ENCODE measurements at places on chromosomes 5 and 9. TPM values are rescaled to one million over a fixed set of nuclear protein-coding genes. Genes with fewer than 3 reads are reported as not detected.

DNA sequence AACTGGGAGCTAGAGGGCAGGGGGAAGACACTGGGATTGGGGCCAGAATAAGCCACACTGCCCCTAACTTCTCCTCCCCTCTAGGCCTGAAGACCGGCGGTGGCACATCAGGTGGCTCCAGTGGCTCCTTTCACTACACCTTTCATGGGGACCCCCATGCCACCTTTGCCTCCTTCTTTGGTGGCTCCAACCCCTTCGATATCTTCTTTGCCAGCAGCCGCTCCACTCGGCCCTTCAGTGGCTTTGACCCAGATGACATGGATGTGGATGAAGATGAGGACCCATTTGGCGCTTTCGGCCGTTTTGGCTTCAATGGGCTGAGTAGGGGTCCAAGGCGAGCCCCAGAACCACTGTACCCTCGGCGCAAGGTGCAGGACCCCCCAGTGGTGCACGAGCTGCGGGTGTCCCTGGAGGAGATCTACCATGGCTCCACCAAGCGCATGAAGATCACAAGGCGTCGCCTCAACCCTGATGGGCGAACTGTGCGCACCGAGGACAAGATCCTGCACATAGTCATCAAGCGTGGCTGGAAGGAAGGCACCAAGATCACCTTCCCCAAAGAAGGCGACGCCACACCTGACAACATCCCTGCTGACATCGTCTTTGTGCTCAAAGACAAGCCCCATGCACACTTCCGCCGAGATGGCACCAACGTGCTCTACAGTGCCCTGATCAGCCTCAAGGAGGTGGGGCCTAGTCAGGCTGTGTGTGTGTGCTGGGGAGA lies 6.8 kb downstream of the DNAJB5 start:
- no peak for DNase-seq

DNA sequence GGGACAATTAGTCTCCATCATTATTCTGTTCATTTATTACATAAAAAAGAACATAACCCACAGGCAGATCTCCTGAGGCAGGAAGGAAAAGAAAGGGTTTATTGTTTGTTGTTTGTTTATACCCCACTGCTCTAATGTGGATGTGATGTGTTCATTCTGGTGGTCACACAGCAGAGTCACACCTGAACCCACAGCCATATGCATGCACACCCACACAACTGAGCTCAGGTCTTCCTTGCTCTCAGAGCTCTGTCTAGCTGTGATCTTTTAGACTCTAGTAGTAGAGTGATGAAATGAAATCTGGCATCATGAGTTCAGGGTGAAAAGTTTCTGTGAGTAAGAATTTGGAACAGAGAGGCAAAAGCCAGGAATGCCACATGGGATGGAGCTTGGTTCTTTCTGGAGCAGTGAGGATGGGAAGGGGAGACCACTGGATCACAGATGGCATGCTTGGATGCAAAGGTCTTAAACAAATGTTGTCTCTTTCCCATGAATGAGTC lies 227.0 kb downstream of the PAPPA start:
- no peak for DNase-seq

- DNase-seq: no peak
Measured at GRCh38 chr9:122314165-122314564, 49.5 kb downstream of the MRRF start.

- DNase-seq: no peak
Measured at GRCh38 chr5:175753536-175754402, 95.9 kb downstream of the HRH2 start.

- peak; percentile 70 for DNase-seq
Measured at GRCh38 chr9:34651876-34652601, at the start of gene IL11RA. IL11RA (plus strand) TSS chr9:34652185; CDS start chr9:34655218, 3,033 bp downstream.

- no peak for DNase-seq
Measured at GRCh38 chr5:179779826-179780225, 14.0 kb upstream of the LTC4S start.

- DNase-seq: no peak
Measured at GRCh38 chr9:73260506-73260905, 108.8 kb downstream of the ANXA1 start.

DNA sequence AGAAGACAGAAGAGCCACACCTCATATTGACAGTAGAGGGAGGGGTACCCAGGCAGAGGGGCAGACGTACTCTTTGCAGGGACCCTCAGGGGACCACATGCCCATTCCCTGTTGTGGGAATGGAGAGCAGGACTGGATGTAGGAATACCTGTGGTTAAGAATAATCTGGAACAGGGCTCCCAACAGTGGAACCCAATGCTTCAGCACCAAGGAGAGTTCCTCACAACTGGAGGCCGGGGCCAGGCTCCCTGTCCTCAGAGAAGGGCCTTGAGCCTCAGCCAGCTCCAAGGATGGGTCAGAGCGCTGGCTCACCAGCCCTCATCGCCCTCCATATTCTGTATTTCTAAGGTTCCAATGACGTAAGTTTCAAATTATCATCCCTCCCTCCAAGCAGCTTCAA lies 7.4 kb upstream of the SHC3 start:
- DNase-seq: no peak

- DNase-seq: no peak
Measured at GRCh38 chr5:76684756-76685519, 31.0 kb upstream of the F2R start.

DNA sequence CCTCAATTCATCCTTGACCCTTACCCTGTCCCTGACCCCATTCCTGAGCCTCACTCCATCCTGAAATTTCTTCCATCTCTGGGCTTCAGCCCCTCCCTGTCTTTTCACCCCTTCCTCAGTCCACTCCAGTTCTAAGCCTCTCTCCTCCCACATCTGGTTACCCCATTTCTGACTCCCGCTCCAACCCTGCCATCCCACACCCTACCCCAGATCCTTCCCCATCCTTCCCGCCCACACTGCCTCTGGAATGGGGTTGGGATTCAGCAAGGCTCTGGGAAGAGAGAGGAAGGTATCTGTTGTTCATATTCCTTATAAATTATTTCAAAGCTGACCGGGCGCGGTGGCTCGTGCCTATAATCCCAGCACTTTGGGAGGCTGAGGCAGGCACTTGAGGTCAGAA lies 29.9 kb upstream of the MVB12B start:
- no peak for DNase-seq

DNA sequence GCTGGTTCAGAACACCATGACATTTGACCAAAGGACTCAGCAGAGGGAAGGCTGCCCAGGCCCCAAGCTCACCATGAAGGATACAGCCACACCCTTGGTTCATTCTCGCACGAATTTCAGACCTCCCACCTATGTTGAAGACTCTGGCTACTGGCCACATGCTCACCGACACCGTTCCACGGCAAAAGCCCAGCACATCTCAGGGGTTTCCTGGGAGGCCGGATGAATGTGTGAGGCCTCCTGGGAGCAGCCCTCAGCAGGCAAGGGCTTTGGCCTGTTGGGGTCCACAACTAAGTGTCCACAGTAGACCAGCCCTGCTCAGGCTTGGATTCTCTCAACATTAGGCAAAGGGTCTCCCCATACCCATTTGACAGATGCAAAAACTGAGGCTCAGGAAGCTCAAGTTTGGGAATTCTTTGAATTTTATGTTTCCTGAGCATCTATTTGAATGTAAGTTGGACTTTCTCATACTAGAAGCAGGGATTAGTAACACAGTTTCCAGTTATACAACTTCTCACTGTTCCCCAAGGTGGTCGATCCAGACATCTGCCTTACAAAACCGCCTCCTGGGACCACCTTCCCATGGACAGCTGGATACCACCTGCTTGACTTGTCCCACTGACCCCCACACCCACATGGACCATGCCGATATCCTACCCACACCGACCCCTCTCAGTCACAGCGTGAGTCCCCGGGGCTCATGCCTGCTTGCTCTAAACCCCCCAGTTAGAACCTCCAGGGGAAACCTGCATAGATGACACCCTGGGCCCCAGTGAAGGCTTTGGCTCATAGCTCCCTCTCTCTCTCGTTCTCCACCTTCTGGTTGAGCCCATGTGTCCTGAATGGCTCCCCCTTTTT lies 27.9 kb downstream of the CCT5 start:
- DNase-seq: no peak

DNA sequence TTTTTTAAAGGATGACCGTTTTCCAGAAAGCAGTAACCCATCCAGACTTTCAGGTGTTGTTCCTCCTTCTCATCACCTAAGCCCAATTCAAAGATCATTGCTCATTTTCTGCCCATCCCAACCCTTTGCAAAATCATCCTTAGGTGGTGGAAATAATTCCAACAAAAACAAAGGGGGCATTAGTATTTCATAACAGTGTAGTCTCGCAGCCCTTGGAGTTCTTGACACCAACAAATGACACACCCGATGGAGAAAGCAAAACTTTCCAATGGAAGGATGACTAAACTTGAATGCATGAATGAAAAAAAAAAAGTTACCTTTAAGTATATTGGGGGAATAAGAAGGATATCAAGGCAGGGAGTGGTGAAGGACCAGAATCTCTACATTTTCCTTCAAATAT lies 117.0 kb downstream of the PAPPA start:
- DNase-seq: no peak

- DNase-seq: no peak
Measured at GRCh38 chr5:64952951-64953673, 184.4 kb downstream of the CWC27 start.

GRCh38 chr5:42840269-42840668 lies 28.6 kb upstream of the SELENOP start:
- DNase-seq: no peak

- DNase-seq: no peak
Measured at GRCh38 chr5:33299621-33300208, 141.1 kb upstream of the TARS1 start.

GRCh38 chr9:91245431-91246313 lies 116.0 kb downstream of the AUH start:
- DNase-seq: peak; percentile 23

DNA sequence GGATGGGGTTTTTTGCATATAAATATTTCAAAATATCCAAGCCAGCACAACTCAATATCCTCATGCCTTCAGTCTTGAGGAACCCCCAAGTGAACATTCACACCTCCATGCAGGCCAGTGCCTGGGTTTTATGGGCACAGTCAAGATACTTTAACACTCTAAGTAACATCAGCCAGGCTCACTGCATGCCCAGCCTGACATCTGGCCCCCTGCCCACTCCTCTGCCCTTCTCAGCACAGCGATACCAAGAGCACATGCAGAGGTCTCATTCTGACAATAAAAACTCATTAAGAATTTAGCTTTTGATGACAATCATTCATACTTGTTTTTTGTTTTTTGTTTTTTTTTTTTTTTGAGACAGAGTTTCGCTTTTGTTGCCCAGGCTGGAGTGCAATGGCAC lies 250.0 kb downstream of the CWC27 start:
- DNase-seq: no peak

- DNase-seq: no peak
Measured at GRCh38 chr9:112111461-112111860, 63.6 kb downstream of the SUSD1 start.

DNA sequence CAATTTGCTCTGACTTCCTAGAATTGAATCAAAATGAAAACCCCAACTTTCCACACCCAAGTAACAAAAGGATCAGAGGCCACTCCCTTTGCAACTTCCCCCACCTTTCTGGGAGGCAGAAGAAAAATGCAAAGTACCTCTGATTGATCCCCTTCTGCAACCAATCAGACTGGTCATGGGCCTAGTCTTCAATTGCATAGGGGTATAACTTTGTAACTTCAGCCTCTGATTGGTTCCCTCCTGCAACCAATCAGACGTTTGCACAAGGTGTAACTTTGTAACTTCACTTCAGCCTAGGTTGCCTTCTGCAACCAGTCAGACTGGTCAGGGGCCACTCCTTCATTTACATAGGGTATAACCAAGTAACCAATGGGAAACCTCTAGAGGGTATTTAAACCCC lies 38.3 kb upstream of the CNOT6 start:
- no peak for DNase-seq

DNA sequence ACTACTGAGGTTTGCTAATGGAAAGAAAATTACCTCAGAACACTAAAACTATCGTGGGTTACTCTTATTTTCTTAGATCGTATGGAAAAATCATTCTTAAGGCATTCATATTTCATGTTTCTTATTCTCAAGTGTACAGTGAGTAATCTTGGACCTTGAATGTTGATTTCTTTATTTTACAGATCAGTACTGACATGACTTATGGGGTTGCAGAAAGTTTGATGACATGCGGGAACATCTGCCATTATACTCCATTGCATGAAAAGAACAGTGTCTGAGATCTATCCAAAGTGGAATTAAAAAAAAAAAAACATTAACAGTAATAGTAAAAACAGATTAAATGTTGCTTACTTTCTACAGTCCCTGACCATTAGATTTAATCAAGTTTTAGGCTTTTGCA lies 1290.2 kb upstream of the WWC1 start:
- DNase-seq: no peak

GRCh38 chr5:180494510-180495181 lies 467 bp downstream of the CNOT6 start:
- DNase-seq: peak; percentile 65

Gene RANBP3L
- 0.35 TPM for total RNA-seq

Gene SCGB3A1
- not detected for total RNA-seq

Gene MLANA
- not detected for total RNA-seq

Gene AGXT2
- not detected for total RNA-seq

Gene TMEM252
- not detected for total RNA-seq

Gene TMC1
- total RNA-seq: not detected

Gene IL33
- not detected for total RNA-seq

Gene CDX1
- total RNA-seq: not detected

All from activated T-cell treated with anti-CD3 and anti-CD28 coated beads, Interleukin-2, amount 50 U/mL, for 72 hours (primary cell).